ENCODE measurements at places on chromosomes 7 and 10.
A peak's percentile ranks its signal among the peaks of the same experiment; 100 is the strongest.

- DNase-seq = no peak
Measured at GRCh38 chr10:130389906-130390305, 253.7 kb downstream of the GLRX3 start.

DNA sequence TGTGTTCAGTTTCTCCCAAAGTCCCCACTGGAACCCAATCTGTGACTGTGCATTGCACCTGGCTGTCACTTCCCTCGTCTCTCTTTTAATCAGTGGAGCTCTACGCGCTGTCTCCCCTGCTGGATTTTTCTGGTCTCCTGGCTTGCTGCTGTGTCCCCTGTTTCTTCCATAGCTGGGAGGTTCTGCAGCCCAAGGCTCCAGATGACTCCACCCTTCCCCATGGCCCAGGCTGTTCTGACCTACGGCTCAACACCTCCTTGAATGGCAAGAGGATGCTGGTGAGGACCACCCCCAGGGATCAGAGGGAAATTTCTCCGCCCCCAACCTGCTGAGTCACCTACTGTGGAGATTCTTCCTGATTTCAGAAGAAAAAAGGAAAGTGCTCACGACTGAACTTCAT lies 961.4 kb upstream of the ZNF722 start:
- no peak for DNase-seq

- DNase-seq = no peak
Measured at GRCh38 chr7:131502810-131503508, 53.5 kb downstream of the PODXL start.

DNA sequence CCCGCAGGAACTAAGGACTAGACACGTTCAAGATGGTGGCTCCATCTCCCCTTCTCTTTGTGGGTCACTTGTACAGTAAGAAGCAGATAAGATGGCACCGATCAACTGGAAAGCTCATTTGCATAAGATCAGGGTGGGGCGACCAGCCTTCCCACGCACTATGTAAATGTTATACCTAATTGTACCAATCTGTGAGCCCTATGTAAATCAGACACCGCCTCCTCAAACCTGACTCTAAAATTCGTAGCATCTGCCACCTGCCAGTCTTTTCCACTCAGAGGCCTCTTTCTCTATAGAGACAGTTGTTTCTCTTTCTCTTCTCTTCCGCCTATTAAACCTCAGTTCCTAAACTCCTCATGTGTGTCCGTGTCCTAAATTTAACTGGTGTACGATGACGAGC lies 324.5 kb downstream of the PHF14 start:
- no peak for DNase-seq

DNA sequence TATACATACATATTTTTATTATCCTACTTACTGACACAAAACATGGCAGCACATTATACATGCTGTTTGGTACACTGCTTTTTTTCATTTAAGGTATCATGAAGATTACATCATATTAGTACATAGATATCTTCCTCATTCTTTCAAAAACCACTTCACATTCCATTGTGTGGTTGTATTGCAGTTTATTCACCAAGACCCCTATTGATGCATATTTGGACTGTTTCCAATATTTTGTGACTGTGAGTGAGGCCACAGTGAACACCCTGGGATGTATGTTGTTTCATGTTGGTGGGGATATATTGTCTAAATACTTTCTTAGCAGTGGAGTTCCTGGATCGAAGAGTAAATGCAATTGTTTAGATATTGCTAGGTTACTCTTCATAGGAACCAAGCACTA lies 39.0 kb downstream of the TFAM start:
- no peak for DNase-seq

DNA sequence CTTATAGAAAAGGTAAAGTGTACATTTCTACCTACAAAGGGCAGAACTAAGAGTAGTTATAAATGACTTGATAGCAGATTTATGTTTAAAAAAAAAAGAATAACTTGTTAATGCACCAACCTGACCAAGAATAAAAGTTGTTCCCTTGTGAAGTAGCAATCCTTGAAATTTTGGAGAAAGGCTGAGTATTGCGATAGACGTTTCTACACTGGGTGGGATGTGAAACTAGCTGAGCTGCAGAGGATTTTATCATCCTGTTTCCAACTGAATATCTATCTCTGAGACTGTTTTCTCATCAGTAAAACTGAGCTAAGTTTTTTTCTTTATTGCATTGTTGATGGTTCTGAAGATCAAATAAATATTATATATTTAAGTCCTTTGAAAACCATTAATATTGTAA lies 14.6 kb downstream of the MDFIC start:
- DNase-seq = no peak

DNA sequence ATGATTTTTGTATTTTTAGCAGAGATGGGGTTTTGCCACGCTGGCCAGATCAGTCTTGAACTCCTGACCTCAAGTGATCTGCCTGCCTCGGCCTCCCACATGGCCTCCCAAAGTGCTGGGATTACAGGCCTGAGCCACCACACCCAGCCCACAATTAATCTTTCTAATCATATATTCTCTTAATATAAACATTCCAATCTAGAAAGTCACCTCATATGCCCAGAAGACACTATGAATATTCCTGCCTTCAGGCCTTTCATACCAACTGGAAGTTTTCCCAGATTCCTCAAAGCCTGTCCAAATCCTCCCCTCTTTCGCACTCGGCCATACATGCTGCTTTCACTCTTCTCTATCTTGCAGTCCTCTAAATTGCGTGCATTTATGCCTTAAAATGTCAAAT lies 32.6 kb downstream of the PDZD8 start:
- DNase-seq = no peak

DNA sequence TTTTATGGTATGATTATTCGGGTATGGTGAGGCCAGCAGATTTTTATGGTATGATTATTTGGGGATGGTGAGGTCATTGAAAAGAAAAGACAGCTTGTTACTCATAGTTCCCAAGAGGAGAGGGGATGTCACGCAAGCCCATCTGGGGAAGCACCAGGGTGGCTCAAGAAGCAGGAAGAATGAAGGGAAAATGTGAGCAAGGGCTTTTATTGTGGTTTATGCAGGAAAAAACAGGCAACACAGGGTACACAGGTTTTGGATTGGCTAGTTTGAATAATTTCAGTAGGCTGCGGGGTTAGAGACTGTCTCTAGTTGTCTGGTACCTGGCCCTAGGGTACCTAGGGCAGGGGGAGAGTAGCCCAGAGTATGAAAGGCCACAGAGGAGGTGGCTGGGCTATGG lies 26.8 kb upstream of the DGKI start:
- DNase-seq = no peak

DNA sequence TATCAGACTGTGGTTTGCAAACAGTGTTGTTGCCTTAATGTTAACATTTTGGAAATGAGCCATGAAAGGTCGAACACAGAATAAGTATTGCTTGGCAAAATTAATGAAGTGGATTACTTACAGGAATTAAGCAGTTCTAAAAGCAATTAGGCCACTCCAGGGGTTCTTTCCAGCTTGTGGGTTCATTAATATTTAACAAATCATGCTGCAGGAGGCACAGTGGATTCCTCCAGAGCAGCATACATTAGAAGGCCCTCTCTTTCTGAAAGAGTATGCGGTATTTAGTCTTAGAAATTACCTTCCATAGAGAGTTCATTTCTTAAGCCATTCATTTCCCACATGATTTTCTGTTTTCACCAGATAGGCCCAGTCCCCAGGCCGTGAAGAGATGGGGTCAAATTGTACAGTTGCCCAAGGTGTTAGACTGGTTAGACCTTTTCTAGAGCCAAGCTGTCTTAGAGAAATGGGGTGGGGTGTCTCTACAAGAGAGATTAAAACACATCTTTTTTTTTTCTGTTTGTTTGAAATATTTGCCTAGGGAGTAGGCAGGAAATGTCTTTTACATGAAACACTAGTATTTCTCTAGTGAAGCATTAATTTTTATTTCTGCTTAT lies 40.0 kb upstream of the AGR3 start:
- DNase-seq = no peak

GRCh38 chr10:11085545-11085944 lies 67.9 kb downstream of the CELF2 start:
- no peak for DNase-seq

GRCh38 chr7:4916113-4916512 lies 32.6 kb upstream of the RADIL start:
- no peak for DNase-seq

DNA sequence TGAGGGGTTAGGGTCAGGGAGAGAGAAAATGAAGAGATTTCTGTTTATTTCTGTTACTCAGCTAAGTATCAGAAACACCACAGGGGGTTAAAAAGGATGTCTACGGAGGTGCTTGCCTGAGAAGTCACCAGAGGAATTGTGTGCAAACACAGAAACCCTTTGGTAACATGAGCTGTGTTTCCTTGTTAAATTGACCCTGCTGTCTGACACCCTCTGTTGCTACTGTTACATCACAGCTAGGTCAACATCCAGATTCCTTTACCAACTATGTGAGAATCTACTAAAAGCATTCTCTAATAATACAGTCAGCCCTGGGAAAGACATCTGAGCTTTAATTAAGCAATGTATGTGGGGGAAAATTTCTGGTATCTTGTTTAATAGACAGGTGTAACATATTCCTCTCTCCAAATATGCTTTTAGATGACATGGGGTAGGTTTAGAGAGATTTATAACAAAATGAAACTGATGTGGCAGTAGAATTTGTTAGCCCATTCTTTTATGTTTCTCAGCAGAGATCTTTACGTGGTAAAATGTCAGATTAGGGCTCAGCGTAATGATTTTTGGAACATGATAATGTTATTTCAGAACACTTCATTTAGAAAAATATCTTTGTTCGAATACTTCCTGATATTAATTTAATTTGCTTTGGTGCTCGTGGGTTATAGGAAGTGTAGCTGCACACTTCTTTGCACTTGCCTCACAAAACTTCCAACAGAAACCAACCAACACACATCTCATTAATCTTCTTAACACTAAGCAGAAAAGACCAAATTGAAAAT lies 168.0 kb upstream of the AHR start:
- DNase-seq = no peak

DNA sequence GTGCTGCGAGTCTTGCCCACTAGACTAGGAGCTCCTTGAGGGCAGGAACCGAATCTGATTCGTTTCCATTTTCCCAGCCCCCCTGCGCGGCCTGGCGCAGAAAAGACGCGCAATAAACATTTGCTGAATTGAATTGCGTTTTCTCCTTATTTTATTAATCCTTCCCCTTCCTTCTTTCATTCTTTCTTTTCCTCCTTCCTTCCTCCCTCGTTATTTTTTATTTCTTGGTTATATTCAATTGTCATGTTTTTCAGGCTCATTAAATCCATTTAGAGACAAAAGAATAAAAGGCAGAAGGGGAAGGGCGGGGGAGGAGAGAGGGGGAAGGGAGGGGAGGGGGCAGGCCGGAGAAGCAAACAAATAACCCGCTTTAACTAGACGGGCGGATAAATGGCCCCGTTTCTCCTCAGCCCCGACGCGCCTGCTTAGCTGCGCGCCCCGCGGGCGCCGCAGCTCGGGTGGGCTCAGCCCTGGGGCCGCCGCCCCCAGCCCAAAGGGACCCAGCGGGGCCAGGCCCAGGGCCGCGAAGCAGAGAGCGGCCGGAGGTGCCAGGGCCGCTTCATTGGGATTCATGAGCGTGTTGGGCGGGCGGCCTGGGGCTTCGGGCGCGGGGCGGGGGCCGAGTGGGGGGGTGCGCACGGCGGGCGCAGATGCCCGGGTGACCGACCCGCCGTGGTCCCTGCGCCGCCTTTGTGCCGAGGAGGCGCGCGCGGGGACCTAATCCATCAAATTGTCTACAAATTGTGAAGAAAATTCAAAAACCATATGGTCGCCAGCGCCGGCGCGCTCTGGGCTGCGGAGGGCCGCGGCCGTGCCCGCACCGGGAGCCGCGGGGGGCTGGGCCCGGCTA lies 5.0 kb downstream of the LBX1 start:
- no peak for DNase-seq

DNA sequence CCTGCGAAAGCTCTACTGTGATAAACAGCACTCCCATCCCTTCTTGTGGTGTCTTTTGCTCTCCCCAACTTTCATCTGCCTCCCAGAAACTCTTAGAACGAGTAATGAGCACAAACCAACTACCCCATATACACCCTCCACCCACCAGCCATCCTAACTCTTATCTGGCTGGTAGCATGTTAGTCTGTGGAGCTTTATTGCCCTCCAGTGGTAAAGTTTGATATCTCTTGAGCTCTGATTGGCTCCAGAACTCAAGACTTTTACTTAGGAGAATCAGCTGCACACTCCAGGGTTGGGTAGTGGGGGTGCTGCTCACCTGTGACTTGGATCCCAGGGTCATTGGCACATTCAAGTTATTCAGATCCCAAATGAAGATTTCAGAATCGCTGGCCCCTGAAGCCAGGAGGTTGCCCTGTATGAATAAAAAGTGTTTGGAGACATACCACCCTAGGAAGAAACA lies 10.9 kb downstream of the SEC31B start:
- peak; percentile 58 for DNase-seq

DNA sequence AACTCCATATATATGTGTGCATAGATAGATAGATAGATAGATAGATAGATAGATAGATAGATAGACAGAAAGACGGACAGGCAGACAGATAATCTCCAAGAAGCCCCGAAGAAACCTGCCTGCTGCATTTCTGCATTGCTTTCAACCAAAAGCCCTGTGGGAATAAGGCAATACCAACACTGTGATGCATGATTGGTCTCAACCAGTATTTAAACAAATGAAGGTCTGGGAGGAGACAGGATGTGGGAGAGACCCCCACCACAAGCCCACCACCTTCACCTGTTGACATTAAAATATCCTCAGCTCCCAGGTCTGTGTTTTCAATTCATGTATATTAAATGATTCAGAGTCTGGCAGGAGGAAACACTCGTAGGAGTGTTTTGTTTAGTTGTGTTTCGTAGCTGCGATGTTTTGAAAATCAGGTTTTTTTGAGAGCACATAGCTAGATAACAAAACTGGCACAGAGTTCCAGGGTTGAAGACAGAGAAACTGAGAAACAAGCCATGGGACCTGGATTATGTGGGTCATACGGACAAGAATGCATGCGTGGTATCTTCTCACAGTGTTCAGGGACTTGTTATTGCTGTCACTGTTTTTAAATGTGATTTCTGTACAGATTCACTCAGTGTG lies 200.7 kb upstream of the AHR start:
- no peak for DNase-seq

DNA sequence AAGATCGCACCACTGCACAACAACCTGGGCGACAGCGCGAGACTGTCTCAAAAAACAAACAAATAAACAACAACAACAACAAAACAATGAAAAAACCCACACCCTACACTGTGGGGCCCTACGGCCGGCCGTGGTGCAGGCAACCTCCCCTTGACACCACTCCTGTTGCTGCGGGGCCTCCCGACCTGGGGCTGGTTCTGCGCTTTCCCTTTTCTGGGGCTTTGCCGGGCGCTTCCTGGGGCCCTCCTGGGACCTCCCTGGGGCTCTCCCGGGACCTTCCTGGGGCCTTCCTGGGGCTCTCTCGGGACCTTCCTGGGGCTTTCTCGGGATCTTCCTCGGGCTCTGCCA lies 46.6 kb downstream of the INSIG1 start:
- no peak for DNase-seq

DNA sequence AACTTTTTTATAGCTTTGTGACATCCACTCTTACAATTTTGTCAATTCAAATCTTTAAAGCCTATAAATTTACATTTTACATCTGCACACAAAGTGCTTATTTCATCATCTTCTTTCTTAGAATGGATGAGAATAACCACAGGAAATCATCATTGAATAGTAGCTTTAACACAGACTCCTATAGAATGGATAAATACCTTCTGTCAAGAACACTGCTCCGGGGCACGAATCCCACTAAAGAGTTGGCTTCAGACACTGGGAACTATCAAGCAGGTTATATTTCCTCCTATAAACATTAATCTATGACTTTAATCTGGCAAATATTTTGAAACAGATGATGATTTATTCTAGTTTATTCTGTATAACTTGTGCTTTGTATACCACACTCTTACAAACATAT lies 269.7 kb upstream of the TPK1 start:
- DNase-seq = no peak

- DNase-seq = no peak
Measured at GRCh38 chr7:102981451-102981850, 68.7 kb downstream of the LRRC17 start.

GRCh38 chr10:124699471-124700292 lies 44.5 kb downstream of the FAM53B start:
- DNase-seq = no peak
